ENCODE measurements at places on chromosomes 2 and 18.

GRCh38 chr2:191064590-191064989 lies 50.6 kb upstream of the STAT1 start:
- DNase-seq = peak; percentile 63

- DNase-seq = no peak
Observed at GRCh38 chr2:68834737-68835376, 36.3 kb downstream of the BMP10 start.

GRCh38 chr2:204272610-204273287 lies 272.5 kb upstream of the PARD3B start:
- DNase-seq = no peak

- DNase-seq = no peak
Observed at GRCh38 chr2:138123741-138124140, 159.5 kb downstream of the HNMT start.

- no peak for DNase-seq
Observed at GRCh38 chr2:77232909-77233425, 289.2 kb downstream of the LRRTM4 start.

- DNase-seq = no peak
Observed at GRCh38 chr2:99809259-99809900, 319.6 kb upstream of the REV1 start.

Data from CD4-positive, alpha-beta T cell treated with Interleukin-15 for 1 hour (primary cell).